Naive B cell (primary cell): ENCODE measurements at places on chromosomes 3 and 15.

- no peak for DNase-seq
Measured at GRCh38 chr15:31337352-31338031, 10.9 kb downstream of the KLF13 start.

DNA sequence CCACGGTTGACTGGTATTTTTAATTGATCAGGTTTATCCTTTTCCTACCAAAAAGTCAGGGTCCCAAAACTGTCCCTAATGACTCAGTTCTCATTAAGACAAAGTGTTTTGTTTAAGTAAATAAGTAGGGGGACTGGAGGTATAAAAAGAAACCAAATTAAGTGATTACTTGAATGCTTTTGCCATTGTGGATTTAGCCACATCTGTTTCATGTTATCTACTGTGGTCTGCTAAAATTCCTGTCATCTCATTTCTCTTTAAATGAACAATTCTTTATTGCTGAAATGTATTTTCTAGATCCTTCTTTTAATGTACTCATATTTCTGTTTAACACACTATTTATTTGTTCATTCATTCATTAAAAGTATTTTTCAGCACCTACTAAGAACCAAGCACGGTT lies 625.9 kb upstream of the ADAMTS9 start:
- DNase-seq = no peak

DNA sequence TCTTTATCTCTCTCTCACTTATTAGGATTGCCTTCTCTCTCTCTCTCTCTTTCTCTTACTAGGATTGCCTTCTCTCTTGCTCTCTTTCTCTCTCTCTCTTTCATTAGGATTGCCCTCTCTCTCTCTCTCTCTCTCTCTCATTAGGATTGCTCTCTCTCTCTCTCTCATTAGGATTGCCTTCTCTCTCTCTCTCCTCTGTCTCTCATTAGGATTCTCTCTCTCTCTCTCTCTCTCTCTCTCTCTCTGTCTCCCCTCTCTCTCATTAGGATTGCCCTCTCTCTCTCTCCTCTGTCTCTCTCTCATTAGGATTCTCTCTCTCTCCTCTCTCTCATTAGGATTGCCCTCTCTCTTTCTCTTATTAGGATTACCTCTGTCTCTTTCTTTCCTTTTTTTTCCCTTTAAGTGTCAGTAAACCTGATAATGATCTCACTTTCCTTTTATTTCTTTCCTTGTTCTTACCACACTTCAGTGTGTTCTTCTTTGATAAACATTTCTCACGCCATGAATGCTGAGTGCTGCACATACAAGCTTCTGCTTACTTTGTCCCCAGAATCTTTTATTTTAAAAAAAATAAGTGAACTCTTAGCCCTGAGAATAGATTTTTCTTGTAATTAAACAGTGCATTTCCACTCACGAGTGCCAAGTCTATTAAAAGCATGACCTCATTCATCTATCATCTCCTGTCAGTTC lies 243.4 kb upstream of the TBC1D5 start:
- no peak for DNase-seq

DNA sequence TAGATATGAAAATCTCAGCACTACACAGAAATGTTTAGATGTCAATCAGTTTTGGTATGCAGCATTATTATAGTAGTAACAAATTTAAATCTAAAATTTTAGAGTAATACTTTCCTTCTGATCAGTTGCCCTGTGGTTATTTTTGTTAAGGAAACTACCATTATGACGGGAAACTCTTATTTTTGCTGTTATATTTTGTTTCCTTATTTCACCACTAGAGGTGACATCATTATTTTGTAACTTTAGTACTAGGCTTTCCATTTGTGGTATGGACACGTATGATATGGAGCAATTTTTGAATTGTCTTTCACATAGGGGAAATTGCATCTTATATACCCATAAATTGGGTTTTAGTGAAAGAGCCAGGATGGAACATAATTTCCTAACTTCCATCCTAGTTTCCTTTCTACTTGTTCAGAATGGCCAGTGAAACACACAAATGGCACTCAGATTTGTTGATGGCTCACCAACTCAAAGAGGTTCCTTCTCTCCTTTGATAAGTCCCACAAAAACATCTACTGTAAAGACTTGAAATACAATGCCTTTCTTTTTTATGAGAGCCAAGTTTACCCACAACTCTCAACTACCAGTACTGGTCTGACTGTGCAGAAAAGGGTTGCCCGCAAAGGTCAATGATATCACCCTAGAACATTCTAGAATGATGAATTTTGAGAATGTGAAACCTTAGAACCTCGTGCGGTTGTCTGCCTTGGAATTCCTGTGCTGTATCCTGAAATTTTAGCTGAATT lies 19.4 kb upstream of the PPP4R2 start:
- DNase-seq = no peak

DNA sequence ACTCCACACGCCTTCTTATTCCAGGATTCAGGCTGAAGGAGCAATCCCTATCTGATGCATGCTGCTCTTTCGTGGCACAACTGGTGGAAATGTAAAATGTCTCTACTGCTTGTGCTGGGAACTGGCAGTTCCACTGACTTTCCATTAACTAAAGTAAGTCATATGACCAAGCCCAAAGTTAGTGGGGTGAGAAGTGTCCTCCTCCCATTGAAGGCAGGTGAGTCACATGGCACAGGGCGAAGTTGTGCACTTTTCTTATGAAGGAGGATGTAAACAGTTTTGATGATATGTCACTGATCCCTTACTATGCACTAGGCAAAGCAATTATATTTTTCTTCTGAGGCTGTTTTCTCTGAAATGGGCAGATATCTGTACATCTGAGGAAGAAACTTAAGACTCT lies 51.6 kb downstream of the SLC7A14 start:
- no peak for DNase-seq
